ENCODE measurements at places on chromosomes 6 and 20.

DNA sequence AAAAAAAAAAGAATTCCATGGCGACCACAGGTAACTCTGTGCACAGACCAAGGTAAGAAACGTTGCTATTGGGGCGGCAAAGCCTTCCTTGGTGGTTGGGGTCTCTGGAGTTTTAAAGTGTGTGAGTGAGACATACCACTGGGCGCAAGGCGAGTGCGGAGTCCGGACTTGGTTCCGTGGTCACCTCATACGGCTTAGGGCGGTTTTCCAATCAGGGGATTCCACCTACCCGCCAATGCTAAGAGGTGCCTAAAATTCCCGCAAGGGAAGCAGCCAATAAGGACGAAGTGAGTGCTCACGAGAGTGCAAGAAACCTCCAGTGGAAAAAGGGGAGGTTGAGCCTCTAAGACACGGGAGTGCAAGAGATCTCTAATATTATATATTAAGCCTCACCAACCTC lies 68.6 kb upstream of the PRSS16 start:
- no peak for DNase-seq

DNA sequence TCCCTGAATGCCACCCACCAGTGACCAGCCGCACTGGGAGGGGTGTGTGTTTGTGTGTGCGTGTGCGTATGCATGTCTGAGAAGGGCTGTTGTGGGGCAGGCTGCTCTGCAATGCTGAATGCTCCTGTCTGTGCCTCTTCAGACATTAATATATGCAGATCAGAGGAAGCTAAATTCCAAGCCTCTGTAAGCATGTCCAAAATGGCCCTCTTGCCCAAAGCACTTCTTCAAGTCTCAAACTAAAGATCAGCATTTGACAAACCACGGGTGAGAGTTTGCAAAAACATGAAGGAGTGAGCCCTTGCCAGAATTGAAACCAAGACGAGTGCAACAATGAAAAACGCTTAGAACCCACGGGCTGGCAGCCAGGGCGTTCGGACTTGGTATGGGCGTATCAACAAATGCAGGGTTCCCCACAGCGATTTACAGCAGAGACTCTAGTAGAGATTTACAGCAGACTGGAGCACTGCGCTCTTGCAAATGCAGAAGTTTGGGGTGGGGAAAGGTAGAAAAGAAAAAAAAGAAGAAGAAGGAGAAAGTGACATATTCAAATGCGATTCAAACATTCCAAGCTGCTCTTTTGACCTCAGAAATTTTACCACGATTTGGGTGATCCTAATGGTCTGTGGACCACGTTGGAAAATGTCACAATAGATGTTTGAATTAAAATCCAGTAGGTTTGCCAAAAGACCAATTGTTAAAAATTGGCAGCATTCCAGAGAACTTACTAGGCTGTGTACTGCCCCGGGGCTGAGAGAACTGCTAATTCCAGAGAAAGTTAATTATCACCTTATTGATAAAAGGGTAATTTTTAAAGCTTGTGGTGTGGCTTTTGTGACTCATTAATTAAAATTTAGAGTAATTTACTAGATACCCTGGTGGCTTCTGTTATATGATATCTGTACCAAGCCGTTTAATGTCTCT lies 3.5 kb downstream of the SCML4 start:
- DNase-seq: peak; percentile 12

DNA sequence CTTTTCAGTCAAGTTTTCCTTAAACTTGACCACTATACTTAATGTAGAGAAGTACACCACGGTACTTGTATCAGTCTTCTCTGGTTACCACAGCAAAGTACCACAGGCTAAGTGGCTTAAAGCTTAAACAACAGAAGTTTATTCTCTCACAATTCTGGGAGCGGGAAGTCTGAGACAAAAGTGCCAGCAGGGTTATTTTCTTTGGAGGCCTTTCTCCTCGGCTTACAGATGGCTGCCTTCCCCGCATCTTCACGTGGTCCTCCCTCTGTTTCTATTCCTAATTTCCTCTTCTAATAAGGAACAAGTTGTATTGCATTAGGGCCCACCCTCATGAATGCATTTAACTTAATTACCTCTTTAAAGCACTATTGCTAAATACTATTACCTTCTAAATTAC lies 258.0 kb downstream of the PLCB1 start:
- DNase-seq: no peak

GRCh38 chr6:114033606-114034005 lies 62.7 kb upstream of the HDAC2 start:
- DNase-seq: no peak

DNA sequence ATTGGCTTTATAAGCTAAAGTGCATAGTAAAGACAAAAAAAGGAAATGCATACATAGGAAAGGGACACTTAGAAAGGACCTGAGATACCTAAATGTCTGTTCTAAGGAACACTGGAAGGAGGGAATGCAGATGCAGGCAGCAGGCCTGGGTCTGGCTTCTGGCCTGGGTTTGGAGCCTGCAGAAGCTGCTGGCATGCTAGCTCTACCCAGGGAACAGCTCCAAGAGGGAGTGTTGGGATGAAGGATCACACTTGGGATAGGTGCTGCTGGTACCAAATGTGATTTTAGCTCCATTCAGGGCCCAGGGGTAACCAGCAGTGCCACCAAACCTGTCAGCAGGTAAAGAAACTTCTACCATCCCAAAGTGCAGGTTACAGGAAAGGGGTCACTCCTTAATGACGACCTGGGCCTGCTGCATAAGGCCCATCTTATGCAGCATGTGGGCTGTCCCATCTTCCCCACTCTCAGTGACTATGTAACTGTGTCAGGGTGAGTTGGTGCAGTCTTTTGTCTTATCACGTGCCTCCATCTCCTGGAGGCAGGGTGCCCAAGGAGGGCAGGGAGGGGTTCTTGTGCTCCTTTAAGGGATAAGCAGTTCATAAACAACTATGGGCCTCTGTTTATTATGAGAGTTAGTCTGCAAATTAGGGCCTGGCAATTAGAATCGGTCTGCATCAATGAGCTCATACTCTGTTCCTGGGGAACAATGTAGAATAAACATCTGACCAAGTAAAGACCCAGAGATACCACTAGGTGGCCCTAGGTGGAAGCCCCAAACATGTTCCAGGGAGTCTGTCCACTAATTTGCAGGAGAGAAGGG lies 26.9 kb downstream of the DDX27 start:
- DNase-seq: no peak

GRCh38 chr6:27931209-27931608 lies 19.0 kb upstream of the OR2B2 start:
- no peak for DNase-seq

GRCh38 chr6:18263418-18264218 lies 712 bp downstream of the DEK start:
- peak; percentile 28 for DNase-seq

DNA sequence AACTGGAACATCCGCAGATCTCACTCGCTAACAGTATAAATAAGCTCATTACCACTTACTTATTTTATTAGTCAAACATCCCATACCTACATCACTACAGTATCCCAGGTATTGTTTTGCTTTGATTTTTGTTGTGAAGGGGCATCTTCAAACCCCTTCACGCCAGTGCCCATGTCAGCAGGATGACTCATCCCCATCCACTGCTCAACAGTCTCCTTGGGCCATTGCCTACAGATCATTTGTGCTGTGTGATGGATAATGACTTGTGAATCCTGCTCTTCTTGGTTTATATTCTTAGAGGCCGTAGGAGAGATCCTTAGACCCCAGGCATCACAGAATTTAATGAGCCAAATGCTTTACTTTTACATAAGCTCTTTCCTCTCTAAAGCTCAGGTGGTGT lies 8.5 kb upstream of the SIRT5 start:
- no peak for DNase-seq

DNA sequence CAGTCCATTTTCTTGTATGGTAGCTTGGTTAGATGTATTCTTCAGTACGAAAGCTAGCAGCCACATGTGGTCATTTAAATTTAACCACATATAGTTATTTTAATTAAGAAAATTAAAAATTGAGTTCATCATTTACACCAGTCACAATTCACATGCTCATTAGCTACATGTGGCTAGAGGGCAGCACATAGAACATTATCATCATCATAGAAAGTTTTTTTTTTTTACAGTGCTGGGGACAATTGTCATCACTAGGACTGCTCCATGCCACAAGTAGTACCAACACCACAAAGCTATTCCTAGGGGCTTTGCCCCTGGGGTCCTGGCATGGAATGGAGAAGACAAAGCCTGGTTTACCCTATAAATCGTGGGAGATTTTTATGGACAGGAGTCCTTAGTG lies 30.5 kb downstream of the PLCB4 start:
- DNase-seq: no peak

Measured in CD8-positive, alpha-beta memory T cell (primary cell).